ENCODE measurements at places on chromosomes 16 and 17.

GRCh38 chr17:55726440-55726839 is 3.8 kb upstream of the TMEM100 start:
- no peak for DNase-seq

- DNase-seq, result no peak
These were observed 24.1 kb downstream of the MYO1D start for GRCh38 chr17:32852811-32853210.

DNA sequence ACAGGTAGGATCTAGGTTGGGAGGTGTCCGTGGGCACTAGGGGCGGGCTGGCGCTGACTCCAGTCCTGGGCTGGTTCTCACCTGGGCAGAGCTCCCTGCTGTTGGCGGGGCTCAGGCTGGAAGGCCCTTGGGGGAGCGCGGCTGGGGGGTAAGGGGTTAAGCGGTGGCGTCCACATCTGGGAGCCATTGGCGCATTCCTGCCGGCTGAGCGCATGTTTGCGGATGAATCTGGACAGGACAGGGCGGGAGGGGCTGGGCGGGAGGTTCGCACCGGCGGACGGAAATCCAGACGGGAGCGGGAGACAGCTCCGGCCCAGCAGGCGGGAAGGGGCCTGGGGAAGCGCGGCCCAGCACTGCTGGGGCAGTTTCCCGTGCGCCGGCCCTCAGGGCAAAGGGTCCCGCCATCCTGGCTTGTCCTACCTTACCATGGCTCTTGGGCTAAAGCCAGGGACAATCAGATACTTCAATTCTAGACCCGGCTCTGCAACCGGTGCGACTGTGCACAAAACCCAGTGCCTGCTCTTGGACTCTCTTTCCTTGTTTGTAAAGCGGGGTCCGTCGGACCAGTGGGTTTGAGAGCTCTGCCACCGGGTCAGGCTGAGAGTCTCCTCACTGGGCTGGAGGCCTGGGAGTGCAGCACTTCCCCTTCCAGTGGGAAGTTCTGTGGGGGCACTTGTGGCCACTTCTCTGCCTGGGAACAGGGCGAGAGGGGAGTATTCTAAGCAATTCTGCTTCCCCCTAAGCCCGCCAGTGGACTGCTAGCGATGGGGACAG is 7.8 kb downstream of the RARA start:
- DNase-seq, result peak; percentile 85

- DNase-seq, result peak; percentile 13
These were observed 143.1 kb upstream of the SDK2 start for GRCh38 chr17:73787076-73788059.

DNA sequence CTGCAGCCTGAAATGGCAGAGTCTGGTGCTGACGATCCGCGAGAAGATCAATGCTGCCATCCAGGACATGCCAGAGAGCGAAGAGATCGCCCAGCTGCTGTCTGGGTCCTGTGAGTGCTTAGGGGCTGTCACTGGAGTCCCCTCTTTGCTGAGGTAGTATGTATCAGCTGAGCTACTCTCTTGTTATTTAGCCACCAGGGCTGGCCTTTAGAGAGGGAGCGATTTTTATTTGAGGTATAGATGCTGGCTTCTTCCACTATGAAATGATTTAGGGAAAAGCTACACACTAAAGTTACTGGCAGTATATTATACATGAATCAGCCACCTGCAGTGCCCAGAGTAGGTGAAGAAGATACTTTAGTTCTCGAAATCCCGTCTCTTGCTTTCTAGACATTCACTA is 2.6 kb downstream of the CDK5RAP3 start:
- DNase-seq, result no peak

GRCh38 chr16:60586493-60586892 is 1449.7 kb downstream of the CDH8 start:
- DNase-seq, result no peak

DNA sequence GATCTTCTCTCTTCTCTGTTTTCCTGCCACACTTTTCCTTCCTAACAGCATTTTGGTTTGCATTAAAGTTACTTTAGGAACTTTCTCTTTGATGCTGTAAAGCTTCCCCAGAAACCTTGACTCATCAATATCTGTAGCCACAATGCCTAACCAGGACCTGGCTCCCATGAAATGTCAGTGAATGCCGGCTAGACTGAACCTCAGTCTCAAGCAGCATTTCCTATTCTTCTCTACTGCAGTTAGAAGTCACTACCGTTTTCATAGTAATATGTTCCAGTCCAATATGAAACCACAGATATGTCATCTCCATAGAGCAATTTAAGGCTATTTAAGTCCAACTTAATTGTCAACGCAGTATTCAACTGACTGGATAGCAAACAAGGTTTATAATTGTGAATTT is 28.9 kb downstream of the ITFG1 start:
- no peak for DNase-seq

GRCh38 chr16:6560306-6561100 is 772.1 kb upstream of the RBFOX1 start:
- no peak for DNase-seq

DNA sequence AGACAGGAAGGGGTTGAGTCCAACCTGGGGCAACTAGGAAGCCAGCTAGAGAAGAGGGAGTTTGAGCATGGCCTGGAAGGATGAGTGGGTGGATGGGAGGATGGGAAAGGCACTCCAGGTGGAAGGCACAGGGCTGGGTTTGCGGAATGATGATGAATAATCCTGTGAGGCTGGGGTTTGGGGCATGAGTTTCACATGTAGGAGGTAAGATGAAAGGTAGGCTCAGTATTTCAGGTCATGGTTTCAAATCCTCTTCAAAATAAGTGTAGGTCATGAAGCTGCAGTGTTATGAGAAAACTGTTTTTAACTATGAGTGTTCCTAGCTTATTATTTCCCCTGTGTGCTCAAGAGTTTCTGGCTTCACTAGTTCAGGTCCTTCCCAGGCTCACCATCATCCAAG is 130.3 kb downstream of the SKAP1 start:
- no peak for DNase-seq

GRCh38 chr16:16059895-16060590 is 110.6 kb downstream of the ABCC1 start:
- DNase-seq, result no peak

- no peak for DNase-seq
These were observed 345.3 kb upstream of the TNRC6C start for GRCh38 chr17:77613218-77613617.

- no peak for DNase-seq
These were observed 85.6 kb downstream of the SOX9 start for GRCh38 chr17:72206376-72206775.

DNA sequence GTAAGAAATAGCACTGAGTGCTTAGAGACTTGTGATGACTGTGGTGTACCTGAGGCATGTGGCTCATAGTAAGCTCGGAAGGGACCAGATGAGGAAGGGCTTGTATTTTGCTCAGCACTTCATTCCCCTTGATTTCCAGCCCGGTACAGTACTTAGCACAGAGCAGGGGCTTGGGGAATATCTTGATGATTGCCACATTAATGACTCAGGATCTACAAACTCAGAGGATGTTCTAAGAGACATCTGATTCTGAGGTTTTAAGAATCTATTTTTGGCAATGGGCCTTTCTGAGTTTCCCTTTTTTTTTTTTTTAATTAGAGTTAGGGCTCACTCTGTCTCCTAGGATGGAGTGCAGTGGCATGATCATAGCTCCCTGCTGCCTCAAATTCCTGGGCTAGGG is 9.1 kb downstream of the ASPHD1 start:
- no peak for DNase-seq

DNA sequence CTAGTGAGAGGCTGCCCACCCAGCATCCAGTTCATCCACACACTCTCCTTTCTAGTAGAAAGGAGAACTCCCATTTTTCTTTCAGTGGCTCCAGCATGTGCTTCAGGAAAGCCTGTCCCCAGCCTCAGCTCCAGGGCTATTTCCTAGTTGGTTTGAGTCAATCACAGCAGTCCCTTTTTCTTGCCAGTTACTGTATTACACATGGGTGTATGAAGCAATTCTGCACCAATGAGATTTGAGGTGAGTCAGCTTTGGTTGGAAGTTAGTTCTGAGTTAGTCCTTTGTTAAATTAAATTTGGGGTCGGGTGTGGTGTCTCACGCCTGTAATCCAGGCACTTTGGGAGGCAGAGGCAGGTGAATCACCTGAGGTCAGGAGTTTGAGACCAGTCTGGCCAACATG is 24.8 kb downstream of the RAD51D start:
- DNase-seq, result peak; percentile 48

DNA sequence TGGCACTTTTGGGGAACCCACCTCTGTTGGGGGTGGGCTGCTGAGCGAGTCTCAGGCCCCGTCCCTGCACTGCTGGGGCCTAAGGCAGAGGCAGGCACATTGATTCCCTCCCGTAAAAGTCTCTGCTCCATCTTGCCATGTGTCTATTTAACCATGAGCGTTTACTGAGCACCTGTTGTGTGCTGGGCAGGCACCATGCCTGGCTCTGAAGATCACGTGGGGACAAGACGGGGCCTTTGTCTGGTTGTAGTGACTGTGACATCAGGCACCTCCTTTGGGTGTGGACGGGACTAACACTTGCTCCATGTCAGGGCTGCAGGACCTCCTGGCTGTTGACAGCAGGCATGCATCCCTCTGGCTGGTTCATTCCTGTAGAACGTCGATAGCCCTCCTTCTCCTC is 204.7 kb upstream of the CIBAR2 start:
- DNase-seq, result no peak

DNA sequence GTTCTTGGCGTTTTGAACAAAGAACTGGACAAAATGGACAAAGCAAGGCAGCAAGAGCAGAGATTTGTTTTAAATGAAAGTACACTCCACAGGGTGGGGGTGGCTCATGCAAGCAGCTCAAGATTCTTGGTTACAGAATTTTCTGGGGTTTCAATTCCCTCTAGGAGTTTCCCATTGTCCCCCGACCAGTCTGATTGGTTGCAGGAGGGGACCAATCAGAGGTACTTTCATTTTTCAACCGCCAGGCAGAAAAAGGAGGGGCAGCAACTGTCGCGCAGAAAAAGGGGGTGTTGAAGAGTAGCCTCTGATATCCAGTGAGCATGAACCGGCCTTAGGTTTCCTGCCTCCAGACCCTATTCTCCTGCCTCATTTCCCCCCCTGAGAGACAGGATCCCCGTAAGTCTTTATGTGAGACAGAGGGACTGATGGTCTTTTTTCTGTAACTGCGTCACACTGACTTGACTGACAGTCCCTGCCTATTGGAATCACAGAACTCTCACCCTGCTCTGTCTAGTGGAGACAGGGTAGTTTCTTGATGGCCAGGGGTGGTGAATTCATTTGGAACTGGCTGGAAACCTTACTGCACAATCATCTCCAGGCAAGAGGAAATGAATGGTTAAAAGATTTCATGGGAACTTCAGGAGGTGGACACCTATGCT is 59.4 kb upstream of the ALOX12 start:
- DNase-seq, result no peak

GRCh38 chr17:58284613-58285421 is 4.1 kb upstream of the MPO start:
- DNase-seq, result peak; percentile 90

- DNase-seq, result peak; percentile 30
These were observed 918.1 kb upstream of the CDH8 start for GRCh38 chr16:62954144-62955032.

- DNase-seq, result no peak
These were observed 30.6 kb downstream of the TNFRSF13B start for GRCh38 chr17:16941072-16942036.

DNA sequence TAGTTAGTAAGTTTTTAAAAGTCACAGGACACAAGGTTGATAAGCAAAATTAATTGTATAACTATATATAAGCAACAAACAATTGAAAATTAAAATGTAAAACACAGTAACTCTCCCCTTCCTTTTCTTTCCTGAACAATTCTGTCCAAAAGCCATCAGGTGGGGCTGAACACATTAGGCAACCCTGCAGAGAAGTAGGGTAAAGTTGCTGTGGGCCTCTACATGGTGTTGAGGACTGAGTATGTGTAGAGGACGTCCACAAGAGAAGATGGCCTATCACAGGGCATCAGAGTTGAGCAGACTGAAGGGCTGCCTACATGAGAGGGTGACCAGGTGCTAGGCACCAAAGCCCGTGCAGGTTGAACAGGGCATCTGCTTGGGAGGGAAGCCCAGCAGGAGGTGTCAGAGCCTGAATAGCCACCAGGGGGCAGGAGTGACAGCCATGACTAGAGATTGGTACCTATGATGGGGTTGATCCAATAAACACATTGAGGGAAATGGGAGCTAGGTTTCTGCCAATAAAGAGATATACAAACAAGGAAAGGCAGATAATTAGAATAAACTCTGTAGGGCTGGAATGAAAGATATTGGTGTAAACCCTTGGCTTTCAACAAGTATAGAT is 415.1 kb downstream of the NPIPA8 start:
- DNase-seq, result peak; percentile 62

DNA sequence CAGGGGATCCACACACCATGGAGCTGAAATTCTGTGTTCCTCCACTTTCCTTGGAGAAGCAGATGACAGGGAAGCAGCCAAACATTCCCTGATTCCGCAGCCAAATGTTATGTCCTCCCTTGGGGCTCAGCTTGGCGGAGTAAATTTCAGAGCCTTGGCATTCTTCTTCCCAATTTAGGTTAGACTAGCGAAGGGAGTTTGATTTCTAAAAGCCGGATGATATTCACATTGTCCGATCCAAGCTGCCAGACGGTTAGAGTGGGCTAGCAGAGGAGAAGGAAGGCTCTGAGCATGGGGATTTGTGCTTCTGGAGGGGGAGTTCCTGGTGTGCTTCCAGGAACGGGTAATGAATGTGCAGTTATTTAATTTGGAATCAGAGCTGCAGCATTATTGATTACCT is 380.4 kb upstream of the EEF2KMT start:
- DNase-seq, result no peak

DNA sequence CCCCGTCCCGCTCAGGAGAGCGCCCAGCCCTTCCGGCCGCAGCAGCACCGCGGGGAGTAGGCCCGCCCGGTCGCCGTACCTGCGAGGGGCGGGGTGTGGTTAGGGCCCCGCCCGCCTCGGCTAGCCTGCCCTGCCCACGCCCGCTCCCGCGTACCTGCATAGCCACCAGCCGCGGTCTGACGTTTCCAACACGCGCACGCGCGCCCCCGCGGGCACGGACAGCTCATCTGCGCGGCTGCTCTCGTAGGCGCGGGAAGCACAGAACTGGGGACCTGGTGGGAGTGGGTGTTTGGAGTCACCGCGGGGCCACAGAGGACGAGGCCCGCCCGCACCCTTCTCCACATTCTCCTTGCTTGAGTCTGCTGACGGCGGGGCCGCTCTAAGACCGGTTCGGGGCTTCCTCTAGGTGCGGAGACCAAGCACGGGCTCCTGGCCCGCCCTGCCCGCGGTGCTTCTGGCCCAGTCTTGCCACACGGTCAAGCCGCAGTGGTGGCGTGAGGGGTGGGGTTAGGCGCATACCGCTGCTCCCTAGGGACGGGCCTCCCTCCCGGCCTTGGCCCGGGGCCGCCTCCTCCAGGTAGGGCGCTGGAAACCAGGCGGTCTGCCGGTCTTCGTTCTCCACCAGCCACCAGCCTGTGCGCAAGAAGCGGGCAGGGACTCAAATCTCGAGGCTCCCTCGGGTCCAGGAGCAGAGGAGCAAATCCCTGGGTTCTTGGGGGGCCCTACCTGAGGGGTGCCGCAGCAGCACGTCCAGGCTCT is 1.8 kb downstream of the NOXO1 start:
- peak; percentile 50 for DNase-seq

GRCh38 chr17:34714475-34715410 is 135.4 kb downstream of the TMEM132E start:
- DNase-seq, result no peak

DNA sequence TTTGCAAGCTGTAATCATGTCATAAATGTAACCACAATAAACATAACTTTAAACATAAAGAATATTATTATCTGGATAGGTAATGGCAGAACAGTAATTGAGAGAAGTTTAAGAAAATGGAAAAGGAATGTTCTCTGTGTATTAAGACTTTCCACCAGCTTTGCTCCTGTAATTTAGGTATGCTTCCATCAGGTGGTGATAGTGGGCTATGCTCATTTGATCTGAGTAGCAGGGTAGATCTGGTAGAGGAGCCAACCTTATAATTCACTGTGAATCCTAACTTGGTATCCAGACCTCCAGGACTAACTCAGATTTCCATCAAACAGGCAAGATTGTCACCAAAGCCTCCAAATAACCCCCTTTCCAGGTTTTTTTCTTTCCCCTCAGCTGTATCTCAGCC is 137.9 kb upstream of the ZKSCAN2 start:
- DNase-seq, result peak; percentile 54

Data from mesendoderm (in vitro differentiated cells).